Breast epithelium (tissue), 4 donors: ENCODE measurements at places on chromosomes 16 and 17.

- peak; percentile 84 for DNase-seq
These were observed 6.7 kb downstream of the CCDC57 start for GRCh38 chr17:82205720-82206508.

- DNase-seq = no peak
These were observed 13.5 kb upstream of the SMIM5 start for GRCh38 chr17:75619506-75620431.

GRCh38 chr16:11409398-11409797, 64.1 kb downstream of the RMI2 start:
- DNase-seq = no peak

DNA sequence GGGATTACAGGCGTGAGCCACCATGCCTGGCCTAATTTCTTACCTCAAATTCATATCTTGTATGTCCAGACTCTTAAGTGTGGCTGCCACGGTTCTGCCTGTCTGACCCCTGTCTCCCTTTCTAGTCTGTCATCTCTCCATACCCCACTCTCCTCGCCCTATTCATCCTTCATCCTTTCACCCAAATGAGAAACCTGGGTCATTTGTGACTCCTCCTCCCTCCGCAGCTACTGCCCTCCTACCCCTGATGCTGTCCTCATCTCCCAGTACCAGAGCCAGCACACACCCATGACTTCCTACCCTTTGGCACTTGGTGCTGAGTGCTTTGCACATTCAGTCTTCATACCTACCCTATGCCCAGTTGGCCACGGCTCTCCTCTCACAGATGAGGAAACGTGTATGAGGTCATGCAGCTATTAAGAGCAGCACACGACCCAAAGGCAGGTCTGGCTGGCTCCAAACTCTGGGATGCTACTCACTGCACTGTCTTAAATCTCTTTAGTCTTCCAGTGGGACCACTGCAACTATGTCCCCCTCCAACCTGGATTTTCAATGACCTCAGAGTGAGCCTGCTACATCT, 1.6 kb downstream of the SPATA32 start:
- DNase-seq = no peak

- no peak for DNase-seq
These were observed 9.7 kb upstream of the HOXB2 start for GRCh38 chr17:48554412-48555257.

DNA sequence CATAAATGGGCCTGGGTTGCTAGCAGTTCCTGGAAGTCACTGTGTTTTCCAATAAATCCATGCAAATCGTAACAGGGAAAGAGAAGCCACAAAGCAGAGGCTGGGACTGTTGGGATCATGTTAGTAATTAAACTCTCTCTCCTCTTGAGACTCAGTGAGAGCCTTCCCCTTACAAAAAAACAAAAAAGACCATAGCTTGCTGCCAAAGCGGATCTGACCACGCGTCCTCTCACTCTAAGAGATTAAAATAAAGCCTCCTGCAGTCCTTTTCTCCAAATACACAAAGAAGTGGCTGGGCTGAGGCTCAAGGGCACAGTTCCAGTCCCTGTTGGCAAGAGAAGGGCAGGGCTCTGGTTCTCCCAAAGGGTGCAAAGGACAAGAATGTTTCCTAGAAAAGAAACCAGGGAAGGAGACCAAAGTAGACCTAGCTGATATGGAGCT, 38.5 kb downstream of the PIGL start:
- DNase-seq = no peak

DNA sequence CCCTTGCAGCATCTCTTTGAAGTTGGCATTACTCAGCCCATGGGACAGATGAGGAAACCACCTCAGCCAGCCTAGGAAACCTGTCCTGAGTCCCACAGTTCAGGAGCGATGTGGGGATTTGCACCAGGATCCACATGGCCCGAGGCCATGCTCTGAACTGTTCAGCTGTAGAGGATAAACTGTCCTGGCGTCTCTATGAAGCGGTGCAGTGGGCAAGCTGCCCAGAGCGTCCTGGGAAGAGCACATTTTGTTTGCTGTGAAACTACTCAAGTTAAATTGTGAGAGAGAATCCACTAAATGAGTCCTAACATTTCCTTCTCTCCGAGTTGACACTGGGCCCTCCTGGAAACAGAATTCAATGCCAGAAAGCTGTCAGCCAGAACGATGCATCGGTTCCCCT, 276.6 kb upstream of the TNRC6C start:
- DNase-seq = no peak

DNA sequence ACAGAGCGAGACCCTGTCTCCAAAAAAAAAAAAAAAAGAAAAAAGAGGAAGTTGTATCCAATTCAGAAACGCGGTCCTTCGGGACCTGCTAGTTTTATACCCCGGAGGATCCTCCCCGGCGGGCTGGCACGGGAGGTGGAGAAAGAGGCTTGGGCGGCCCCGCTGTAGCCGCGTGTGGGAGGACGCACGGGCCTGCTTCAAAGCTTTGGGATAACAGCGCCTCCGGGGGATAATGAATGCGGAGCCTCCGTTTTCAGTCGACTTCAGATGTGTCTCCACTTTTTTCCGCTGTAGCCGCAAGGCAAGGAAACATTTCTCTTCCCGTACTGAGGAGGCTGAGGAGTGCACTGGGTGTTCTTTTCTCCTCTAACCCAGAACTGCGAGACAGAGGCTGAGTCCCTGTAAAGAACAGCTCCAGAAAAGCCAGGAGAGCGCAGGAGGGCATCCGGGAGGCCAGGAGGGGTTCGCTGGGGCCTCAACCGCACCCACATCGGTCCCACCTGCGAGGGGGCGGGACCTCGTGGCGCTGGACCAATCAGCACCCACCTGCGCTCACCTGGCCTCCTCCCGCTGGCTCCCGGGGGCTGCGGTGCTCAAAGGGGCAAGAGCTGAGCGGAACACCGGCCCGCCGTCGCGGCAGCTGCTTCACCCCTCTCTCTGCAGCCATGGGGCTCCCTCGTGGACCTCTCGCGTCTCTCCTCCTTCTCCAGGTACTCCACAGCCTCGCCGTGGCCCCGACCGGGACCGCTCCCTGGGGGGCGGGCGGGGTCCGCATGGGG, at the start of gene CDH3:
Gene CDH3, plus strand, starts transcription at position 596 of the 779 bp plus-strand sequence. Its CDS starts 70 bp downstream, at position 666.
- DNase-seq = peak; percentile 87
